ENCODE measurements at places on chromosomes 12 and 14. TPM values are rescaled to one million over a fixed set of nuclear protein-coding genes. Genes with fewer than 3 reads are reported as not detected.

DNA sequence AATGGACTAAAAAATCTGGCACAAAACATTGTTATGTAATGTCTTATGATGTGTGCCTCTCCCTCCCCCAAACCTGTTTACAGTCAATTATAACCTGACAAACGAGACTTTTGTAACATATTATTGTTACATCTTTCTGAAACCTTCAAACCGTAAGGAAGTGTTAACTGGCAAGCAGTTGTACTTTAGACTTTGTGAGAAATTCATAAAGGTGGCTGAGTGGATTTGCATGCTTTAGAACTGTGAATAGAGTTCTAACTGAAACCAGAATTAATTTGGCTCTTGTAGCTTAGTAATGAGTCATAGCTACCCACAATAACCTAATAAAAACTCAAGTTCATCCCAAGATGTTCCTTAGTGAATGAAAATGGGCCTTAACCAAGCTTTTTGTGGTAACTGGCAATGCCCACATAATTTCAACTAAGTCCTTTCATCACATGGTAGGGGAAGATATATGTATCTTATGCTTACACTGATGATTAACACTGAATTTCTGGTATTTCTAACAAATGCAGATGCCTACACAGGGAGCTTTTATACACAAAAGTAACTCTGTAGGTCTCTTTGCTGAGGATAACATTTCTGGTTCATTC, 29.7 kb downstream of the RAD9B start:
- DNase-seq: peak; percentile 53

- no peak for DNase-seq
Observed at GRCh38 chr12:111869671-111870070, 27.6 kb downstream of the MAPKAPK5 start.

REP15 gene
- 0.48 TPM for polyA plus RNA-seq

DNA sequence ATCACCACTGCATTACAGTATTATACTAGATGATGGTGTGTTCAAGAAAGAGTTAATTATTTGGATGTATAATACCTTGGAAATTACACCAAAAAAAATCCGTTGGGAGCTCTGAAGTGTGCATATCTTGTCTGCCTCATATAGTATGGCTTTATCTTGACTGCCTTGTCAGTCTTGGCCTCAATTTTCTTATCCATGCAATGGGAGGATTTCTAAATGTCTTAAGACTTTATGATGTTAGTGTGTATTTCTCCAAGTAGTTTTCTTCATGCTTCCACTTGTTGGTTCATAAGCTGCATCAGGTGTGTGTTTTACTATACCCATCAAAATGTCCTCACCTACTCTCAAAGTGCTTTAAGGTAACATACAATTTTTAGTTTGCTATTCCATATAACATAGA, 84.6 kb downstream of the FGD4 start:
- DNase-seq: no peak

GRCh38 chr14:45123271-45123670, 11.0 kb downstream of the FKBP3 start:
- DNase-seq: no peak

GRCh38 chr12:92403210-92404175, 257.8 kb upstream of the BTG1 start:
- no peak for DNase-seq

GRCh38 chr12:94245631-94246383, 97.4 kb downstream of the PLXNC1 start:
- no peak for DNase-seq

DNA sequence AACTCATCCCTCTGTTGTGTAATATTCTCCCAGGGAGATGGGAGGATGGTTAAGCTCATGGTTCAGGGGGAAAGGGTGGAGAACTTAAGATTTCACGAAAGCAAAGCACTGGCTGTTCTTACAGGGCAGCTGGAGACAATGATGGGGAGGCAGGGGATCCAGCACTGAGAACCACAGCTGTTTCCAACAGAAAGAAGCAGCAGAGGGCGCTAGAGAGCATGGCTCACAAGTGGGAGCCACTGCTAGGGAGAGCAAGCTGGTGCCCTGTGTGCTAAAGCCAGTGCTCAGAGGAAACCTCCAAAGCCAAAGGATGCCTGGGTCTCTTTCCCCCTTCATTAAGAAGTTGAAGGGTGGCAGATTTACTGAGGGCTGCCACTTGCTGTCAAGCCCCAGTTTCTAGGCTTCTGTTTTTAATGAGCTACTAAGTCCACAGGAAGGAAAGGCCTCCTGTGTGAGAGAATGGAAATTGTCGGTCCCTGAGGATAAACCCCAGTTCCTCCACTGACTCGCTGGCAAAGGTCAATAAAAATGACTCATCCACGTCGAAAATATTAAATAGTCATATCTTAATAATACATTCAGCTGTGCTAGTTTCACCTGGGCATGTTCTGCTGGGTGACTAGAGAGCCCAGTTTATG, 199.7 kb downstream of the ANO2 start:
- DNase-seq: peak; percentile 58

- DNase-seq: no peak
Observed at GRCh38 chr12:53761306-53761705, 9.5 kb upstream of the CISTR start.

- peak; percentile 19 for DNase-seq
Observed at GRCh38 chr12:54030889-54031471, 1.9 kb upstream of the HOXC5 start.

DNA sequence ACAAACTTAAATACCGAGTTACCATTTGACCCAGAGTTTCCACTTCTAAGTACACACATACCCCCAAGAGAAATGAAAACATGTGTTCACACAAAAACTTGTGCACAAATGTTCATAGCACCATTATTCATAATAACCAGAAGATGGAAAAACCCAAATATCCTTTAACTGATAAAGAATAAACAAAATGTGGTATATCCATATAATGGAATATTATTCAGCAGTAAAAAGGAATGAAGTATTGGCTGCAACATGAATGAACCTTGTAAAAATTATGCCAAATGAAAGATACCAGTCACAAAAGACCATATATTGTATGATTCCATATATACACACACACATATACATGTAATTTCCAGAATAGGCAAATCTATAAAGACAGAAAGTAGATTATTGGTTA, 116.4 kb downstream of the TAOK3 start:
- no peak for DNase-seq

DNA sequence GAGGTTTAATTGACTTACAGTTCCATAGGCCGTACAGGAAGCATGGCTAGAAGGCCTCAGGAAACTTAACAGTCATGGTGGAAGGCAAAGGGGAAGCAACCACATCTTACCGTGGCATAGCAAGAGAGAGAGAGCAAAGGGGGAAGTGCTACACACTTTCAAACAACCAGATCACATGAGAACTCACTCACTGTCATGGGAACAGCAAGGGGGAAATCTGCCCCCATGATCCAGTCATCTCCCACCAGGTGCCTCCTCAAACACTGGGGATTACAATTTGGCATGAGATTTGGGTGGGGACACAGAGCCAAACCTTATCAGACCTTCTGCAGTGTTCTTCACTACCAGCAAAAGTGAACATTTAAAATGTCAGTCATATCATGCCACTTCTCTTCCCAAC, 58.9 kb downstream of the USP15 start:
- DNase-seq: no peak

DNA sequence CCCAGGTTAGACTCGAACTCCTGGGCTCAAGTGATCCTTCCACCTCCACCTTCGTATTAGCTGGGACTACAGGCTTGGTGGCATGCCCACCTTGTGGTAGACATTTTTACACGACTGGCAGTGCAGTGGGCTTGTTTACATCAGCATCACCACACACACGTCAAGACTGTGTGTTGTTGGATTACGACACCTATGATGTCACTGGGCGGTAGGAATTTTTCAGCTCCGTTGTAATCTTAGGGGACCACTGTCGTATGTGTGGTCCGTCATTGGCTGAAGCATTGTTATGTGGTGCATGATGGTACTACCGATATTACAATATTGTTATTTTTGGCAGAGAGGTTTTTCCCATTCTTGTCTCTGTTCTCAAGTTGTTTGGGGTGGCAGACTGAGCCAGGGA, 50.7 kb downstream of the TSPAN9 start:
- peak; percentile 69 for DNase-seq

MYH6 gene
- polyA plus RNA-seq: not detected

GRCh38 chr14:104447750-104448149, 131.8 kb upstream of the C14orf180 start:
- no peak for DNase-seq

EML5 gene
- 8.1 TPM for polyA plus RNA-seq

DNA sequence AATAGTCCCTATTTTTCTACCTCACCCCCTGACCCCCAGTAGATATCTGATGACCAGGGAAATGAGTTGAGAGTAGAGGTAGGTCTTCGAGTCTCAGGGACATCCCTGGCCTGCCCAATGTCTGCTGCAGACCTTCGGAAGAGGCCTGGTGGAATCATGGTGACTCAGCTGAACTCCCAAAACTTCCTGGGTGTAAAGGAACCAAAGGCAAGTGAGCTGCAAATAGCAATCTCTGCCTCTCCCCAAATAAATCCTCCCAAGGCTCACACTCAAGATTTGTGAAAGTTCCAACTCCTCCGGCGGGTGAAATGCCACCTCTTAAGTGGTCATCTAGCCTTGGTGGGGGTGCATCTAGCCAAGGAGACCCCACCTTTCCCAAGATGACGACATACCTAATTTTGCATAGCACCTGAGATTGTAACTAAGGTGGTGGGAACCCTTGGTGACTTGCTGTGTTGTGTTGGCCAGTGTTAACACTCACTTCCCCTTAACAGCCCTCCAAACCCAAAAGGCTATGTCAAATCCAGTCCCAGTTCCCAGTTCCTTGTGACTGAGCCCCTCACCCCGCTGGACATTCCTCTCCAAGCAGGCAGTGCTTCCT, 6.3 kb downstream of the ZFP36L1 start:
- peak; percentile 65 for DNase-seq

GRCh38 chr12:88834226-88834625, 254.0 kb upstream of the KITLG start:
- DNase-seq: peak; percentile 50

DNA sequence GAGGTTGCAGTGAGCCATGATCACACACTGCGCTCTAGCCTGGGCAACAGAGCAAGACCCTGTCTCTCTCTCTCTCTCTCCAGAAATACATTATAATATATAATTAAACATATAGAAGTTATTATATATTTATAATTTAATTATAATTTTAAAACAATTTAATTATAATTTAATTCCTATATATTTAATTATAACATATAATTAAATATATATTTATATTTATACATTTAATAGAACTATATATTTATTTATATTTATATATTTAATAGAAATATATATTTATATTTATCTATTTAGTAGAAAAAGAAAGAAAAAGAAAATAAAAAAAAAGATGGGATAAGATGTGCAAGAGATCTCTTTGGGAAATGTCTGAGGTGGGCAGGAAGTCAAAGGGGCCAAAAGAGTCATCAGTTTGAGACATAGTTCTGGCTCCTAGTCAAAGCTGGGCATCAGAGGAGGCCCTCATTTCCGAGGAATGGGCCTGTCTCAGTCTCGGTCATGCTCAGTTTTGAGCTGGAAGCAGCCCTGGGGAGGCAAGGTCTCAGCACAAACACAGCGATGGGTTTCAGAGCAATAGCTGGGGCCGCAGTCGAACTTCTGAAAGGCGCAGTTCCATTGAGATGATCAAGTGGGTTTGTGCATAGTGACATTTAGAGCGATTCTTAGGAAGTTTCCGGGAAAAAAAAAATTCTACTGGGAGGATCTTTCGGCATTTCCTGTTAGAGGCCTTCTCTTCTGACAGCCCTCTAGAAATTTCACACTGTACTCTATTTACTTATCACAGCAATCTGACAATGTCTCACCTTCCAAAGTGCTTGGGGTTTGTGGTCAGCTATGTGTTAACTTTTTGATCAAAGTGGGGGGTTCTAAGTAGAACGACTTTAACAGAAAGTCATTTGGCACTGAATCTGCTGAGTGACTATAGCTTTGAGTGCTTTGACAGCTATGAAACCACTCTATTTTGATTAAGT, 58.7 kb upstream of the GZMB start:
- DNase-seq: no peak

- DNase-seq: peak; percentile 41
Observed at GRCh38 chr14:68749487-68750475, 43.1 kb downstream of the ZFP36L1 start.

KLRF1 gene
- not detected for polyA plus RNA-seq

GRCh38 chr14:65444230-65444629, 31.7 kb downstream of the FUT8 start:
- DNase-seq: no peak

CTSG gene
- polyA plus RNA-seq: not detected

LRRC10 gene
- not detected for polyA plus RNA-seq

DNA sequence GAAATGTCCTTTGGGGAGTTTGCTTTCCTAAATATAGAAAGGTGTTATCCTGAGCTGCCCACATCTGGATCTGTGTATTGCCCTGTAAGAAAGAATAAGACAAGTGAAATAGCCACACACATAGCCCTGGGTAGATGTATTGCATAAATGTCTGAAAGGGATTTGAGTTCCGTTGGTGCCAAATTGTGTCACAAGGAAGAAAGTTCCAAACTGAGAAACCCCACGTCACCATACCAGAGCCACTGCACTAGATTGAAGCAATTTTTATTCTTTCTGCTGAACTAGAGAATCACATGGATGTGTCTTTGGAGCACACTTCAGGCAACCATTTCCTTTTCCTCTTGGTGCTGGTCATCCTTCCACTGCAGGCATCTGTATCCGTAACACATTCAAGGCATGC, 5.0 kb downstream of the RNASE9 start:
- DNase-seq: no peak

GRCh38 chr14:70698288-70698687, 56.6 kb downstream of the TTC9 start:
- DNase-seq: peak; percentile 19

- DNase-seq: no peak
Observed at GRCh38 chr14:46137786-46138185, 513.8 kb downstream of the RPL10L start.

DNA sequence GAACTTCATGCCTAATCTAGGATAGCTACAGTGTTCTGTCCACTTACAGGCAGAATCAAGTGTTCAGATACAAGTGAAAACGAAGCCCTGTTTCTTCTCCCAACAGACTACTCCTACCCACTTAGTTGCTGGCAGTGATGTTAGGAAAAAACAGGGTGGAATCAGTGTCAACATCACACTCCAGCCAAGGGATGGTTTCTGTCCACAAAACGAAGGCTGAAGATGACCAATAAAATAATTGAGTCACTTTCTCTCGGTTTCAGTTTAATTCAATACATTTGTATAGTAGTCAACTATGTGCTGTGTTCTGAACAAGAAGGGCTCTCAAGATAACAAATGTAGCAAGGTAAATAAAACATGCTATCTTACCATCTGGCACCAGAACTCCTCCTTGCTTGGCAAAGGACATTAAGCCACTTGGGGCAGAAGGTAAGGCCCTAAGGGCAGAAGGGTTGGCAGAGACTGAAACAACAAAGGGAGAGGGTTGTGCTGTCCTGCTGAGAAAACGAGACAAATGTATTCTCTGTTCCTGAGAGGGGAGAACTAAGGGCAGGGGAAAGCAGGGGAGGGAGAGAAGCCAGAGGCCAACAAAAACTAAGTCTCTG, 393.6 kb downstream of the DPF3 start:
- no peak for DNase-seq
